RWPE1 (cell line): ENCODE measurements at places on chromosomes 7 and 10.

- no peak for DNase-seq
Measured at GRCh38 chr7:31003721-31004120, 40.0 kb downstream of the GHRHR start.

DNA sequence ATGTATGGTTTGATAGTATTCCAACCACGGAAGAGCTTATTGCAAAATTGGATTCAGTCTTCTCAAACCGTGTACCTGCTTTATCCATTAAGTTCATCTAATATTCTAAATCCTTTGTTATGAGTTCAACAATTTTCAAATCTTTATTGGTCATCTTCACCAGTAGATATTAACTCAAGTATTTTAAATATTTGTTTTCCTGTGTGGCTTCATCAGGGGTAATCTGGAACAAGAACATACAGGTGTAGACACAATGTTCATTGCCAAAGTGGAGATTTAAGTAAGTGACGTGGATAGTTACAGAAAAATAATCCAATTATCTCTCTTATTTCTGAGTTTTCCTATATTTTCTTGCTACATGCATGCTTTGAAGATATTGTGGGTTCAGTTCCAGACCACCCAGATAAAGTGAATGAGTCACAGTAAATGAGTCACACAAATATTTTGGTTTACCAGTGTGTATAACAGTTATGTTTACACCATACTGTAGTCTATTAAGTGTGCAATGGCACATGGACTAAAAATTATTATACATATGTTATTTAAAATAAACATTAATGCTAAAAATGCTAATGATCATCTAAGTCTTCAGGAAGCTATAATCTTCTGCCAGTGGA is 429.0 kb upstream of the POT1 start:
- no peak for DNase-seq

DNA sequence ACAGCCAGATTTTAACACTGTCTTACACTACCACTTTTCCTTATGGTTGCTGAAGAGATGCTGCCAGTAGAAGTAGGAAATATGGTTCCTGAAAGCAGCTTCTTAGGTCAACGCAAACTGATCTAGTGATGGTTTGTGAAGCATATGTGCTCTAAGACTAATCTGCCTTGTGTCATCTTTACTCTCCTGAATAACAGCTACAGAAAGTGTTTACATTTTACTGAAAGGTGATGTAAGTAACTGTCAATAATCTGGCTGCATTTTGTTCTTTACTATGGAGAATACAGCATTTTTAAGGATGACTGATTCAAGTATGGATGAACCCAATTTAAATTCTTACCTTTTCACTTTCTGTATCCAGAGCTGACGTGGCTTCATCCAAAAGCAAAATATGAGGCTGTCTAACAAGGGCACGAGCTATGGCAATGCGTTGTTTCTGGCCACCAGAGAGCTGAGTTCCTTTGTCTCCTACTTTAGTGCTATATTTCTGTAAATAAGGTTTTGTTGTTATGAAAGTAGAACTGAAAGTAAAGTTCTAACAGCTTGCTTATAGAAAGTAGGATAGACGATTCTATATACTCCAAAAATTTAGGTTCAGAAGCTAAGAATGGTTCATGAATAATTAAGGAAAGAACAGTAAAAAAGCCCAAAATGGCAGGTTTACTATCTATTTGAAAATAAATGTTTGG is 30.2 kb upstream of the ABCB4 start:
- no peak for DNase-seq

DNA sequence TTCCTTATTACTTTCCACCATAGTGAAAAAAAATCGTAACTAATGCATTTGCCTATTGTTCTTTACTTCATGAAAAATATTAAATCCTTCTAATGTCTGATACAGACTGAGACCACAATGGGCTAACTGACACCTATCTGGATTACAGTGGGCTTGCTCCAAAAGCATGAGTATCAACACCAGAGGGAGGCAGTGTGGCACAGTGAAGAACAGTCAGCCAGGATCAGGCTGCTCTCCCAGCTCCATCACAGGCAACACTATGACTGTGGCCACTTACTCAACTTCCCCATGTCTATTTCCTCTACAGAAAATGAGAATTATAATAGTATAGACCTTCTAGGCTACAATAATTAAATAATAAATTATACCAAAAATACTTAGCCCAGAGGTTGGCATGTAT is 97.2 kb downstream of the SLC25A13 start:
- no peak for DNase-seq
